Left cardiac atrium (tissue), 4 donors: ENCODE measurements at places on chromosomes 3 and 15.

DNA sequence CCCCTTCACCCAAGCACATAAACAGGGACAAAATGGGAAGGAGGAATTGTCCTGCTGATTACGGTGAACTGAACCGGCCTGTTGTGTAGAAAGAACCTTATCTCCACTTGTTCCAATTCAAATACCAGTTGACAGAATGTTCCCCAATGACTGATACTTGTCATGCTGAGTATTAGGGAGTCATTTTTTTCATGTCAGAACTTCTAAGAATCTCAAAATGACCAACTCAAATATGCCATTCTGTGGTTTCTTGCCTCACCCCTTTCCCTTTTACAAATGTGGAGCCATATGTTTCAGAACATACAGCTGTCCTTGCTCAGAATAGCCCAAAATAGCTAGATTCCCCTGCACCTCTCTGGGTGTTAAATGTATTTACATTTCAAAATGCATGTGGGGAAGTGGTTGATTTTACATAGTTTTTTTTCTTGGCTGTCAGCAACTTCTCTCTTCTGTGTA is 405.9 kb upstream of the TBL1XR1 start:
- no peak for DNase-seq

DNA sequence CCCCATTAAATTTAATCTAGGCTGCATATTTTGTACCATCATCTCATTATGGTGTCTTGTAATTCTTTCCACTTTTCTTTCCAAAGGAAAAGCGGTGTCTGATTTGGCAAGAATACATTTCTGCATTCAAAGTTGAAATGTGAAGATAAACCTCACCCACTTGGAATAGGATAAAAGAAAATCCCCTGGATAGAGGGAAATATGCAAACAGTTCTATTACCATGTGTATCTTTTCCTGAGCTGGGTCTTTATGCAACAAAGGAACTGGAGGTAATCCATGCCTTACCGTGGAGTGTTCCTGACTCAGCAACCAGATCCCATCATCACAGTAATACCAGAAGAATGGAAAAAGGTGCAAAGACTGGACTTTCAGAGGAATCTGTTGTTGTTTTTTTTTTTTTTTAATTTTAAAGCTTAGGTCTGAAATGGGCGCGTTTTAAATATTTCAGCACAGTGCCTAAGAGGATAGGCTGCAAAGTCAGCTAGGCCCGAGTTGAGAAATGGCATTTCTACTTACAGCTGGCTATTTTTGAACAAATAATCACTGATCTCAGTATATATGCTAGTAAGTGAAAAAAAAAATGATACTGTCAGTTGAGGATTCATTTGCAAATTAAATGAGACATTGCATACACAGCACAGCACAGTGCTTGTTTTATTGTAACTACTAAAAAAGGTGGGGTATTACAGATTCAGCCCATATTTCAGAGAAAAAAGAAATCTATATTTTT is 55.5 kb upstream of the ADAMTS9 start:
- DNase-seq, result no peak

DNA sequence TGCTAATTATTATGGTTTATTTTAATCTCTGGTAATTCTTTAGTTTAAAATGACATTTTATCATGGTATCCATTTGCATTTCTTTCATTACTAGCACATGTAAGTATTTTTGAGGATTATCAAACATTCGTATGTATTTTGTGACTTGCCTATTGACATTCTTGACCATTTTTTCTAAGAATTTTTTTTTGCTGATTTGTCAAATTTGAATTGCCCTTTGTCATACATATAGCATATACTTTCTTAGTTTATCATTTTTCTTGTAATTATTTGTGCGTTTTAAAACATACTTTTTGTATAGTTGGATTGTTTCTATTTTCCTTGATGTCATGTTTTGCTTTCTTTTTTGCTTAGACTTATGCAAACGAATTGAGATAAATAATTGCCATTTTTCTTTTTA is 358.5 kb upstream of the RBMS3 start:
- no peak for DNase-seq

DNA sequence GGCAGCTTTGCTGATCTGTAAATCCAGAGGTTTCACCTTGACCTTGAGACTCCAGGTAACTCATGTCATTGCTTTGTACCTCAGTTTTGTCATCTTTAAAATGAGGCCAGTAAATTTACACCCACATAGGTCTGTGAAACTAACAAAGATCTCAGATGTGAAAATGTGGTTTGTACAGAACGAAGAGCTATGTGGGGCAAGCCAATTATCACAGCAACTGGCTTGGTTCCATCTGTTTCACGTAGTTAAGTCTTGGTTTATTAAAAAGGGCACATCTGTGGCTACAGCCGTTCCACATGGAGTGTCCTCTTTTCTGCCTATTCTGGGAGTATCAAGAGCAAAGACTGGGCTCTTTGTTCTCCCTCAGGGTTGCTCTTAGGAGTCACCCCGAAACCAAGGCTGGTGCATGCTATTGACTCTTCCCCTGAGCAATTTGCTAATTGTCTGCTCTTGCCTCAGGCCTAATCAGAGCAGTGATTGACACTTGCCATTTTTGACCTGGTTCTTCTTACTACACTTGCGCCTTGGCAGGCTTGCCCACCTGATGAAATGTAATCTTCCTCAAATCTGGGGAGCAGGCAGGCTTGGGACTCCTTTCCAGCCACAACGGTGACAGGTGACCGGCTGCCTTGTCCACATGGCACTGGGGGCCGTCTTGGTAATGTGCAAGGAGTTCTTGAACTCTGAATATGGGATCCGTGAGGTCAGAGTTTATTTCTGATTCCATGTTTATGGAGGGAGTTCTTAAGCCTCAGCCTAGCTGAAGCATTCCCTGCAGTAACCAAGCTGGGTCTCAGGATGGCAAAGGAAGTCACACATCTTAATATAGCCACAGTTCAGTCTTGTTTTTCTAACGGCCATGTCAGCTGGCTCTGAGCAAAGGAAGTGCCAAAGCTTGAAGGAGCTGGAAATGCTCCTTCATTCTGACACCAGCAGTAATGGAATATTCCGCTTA is 40.1 kb downstream of the EAF1 start:
- no peak for DNase-seq

- no peak for DNase-seq
Measured at GRCh38 chr3:9448643-9449042, 51.2 kb downstream of the SETD5 start.

- DNase-seq, result no peak
Measured at GRCh38 chr3:180177255-180177654, 140.5 kb upstream of the PEX5L start.
